ENCODE measurements at places on chromosomes 5 and 9.

- DNase-seq, result no peak
Measured at GRCh38 chr9:99031994-99032393, 72.9 kb upstream of the TGFBR1 start.

GRCh38 chr9:99463131-99463530 lies 241.0 kb downstream of the SEC61B start:
- DNase-seq, result no peak

- DNase-seq, result peak; percentile 34
Measured at GRCh38 chr9:127973169-127974000, 7.4 kb downstream of the EEIG1 start.

- no peak for DNase-seq
Measured at GRCh38 chr9:2271426-2271825, 256.3 kb downstream of the SMARCA2 start.

DNA sequence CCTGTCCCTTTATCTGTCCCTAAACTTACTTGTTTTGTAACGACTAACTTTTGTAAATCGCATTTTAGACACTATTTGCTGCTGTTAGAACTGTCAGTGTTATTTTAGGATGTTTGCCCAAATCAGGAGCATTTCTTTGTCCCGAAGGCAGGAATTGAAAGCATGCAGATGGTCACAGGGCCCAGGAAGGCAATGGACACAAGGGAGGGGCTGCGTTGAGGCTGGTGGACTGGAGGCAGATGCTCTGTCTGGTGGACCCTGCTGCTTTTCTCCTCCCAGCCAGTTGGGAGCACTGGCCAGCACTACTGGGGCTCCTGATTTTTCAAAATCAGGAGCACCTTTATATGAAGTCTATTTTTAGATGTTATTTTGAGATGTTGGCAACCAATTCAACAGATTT lies 31.7 kb downstream of the DOCK2 start:
- no peak for DNase-seq

DNA sequence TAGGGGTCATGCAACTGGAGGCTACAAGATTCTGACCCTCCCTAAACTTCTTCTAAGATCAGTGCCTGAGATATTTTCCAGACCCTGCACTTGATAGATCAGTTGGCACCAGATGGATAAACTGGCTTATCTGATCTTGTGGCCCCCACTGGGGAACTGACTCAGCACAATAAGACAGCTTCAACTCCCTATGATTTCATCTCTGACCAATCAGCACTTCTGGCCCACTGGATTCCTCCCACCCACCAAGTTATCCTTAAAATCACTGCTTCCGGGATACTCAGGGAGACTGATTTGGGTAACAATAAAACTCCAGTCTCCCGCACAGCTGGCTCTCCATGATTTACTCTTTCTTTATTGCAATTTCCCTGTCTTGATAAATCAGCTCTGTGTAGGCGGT lies 2180.4 kb upstream of the WWC1 start:
- no peak for DNase-seq

GRCh38 chr5:156191547-156191946 lies 135.4 kb upstream of the SGCD start:
- DNase-seq, result no peak

GRCh38 chr9:14538526-14538925 lies 154.7 kb downstream of the ZDHHC21 start:
- DNase-seq, result no peak

- no peak for DNase-seq
Measured at GRCh38 chr5:179230061-179230461, 115.2 kb downstream of the ADAMTS2 start.

- no peak for DNase-seq
Measured at GRCh38 chr5:173245319-173246134, 10.5 kb upstream of the NKX2-5 start.

GRCh38 chr5:135549413-135549812 lies 13.6 kb upstream of the NEUROG1 start:
- DNase-seq, result no peak

DNA sequence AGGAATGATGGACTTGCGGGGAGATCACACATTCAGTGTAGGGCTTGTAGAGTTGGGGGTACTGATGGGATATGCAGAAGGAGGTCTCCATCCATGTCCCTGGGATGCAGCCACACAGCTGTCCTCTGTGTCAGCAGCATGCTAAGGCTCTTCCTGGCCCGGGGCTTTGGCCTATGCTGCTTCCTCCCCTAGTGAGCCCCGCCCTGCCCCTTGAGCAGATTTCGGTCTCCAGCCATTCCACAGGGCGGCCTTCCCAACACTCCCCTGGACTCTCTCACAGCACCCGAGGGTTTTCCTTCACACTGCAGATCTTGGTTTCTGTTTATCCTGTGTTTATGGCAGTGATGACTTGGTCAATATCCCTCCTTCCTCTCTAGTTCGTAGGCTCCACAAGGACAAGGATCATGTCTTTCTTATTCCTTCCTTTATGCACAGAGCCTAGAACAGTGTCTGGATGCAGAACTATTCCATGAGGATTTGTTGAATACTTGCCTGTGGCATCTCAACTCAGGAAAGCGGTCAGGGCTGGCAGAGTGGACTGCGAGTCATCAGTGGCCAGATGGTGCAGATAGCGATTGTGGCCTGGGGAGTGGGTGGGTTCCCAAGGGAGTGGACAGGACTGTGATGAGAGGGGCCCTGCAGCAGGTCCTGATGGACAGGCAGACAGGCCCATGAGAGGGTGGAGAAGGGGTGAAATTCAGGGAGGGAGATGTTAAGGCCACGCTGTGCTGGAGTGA lies 114.2 kb downstream of the RGS3 start:
- DNase-seq, result no peak

- no peak for DNase-seq
Measured at GRCh38 chr5:57717555-57717954, 234.9 kb upstream of the ACTBL2 start.

DNA sequence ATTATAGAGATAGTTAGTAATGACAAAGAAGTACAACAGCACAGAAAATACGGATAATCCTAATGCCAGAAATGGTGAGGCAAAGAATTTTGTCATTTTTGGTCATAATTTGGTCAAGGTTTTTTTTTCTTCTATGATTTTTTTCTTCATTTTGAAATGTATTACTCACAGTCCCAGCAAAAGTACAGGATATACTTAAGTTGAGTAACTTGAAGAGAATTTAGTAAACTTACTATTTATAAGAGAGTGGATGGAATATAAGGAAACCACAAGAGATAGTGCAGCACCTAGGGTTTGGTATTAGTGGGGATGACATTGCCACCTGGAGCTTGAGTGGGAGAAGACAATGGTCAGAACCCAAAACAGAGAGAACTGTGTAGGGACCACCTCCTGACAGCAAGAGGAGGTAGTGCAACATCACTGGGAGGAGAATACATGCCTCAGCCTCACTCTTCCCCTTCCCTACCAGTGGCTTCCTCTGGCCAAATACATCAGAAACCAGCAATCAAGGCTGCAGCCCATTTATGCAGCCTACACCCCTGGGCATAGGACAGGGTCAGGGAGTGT lies 434.5 kb upstream of the TRPC7 start:
- no peak for DNase-seq

DNA sequence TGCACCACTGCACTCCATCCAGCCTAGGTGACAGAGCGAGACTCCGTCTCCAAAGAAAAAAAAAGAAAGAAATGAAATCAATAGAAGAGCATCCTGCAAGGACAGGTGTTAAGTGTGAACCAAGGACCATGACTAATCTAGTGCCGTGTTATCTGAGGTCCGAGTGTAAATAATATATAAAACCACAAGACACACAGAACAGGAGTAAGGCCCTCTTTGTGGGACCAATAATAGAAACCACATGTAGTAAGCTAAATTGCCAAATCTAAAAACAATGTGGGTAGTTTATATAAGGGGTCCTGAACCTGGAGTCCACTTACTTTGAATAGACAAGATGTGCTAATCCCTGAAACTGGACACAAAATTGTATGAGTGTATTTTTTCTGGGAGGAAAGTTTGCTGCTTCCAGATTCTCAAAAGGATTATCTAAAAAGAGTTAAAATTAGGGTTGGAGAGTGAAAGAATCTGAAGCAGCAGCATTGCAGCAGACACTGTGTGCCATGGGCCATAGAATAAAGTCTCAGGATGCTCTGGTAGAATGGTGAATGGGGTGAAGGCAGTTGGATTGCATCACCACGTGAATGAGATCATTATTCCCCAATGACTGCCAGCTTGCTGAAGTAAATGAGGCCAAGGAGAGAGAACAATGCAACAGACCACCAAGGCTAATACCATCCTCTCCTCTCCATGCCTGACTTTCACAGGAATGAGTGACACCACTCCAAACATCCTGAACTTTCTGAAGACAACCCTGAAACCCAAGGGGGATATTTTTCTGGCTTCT lies 222.7 kb downstream of the DCP2 start:
- no peak for DNase-seq
